ENCODE measurements at places on chromosomes 1 and 21. TPM values are rescaled to one million over a fixed set of nuclear protein-coding genes. Genes with fewer than 3 reads are reported as not detected.

DNA sequence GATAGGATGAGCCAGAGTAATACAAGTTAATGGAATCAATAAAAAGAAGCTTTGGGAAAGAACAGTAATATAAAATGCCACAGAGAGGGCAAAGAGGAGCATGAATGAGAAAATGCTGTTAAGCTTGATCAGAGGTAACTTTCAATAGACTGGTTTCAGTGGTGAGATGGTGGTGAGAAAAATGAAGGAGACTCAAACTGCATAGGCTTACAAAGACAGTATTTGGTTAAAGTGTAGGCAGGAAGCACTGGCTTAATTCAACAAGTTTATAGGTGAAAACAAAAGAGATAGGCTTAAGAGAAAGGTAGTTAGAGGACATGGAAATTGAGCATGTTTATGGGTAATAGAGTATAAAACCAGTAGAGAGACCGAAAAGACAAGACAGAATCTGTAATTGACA is 298.6 kb upstream of the ADAMTS5 start:
- DNase-seq, result no peak

- peak; percentile 90 for DNase-seq
Measured at GRCh38 chr1:219927956-219928790, at the start of gene SLC30A10. SLC30A10 (minus strand) TSS chr1:219928557; CDS start chr1:219928440, 117 bp downstream.

Gene S100A1
- polyA plus RNA-seq, result 2.8 TPM

Gene TIE1
- polyA plus RNA-seq, result 18.7 TPM

Gene NUDT4B
- polyA plus RNA-seq, result 3.8 TPM

Gene SLFNL1
- 0.85 TPM for polyA plus RNA-seq

Gene EPS8L3
- polyA plus RNA-seq, result 343 TPM

GRCh38 chr1:27455139-27455811 is 34.7 kb downstream of the WASF2 start:
- no peak for DNase-seq

DNA sequence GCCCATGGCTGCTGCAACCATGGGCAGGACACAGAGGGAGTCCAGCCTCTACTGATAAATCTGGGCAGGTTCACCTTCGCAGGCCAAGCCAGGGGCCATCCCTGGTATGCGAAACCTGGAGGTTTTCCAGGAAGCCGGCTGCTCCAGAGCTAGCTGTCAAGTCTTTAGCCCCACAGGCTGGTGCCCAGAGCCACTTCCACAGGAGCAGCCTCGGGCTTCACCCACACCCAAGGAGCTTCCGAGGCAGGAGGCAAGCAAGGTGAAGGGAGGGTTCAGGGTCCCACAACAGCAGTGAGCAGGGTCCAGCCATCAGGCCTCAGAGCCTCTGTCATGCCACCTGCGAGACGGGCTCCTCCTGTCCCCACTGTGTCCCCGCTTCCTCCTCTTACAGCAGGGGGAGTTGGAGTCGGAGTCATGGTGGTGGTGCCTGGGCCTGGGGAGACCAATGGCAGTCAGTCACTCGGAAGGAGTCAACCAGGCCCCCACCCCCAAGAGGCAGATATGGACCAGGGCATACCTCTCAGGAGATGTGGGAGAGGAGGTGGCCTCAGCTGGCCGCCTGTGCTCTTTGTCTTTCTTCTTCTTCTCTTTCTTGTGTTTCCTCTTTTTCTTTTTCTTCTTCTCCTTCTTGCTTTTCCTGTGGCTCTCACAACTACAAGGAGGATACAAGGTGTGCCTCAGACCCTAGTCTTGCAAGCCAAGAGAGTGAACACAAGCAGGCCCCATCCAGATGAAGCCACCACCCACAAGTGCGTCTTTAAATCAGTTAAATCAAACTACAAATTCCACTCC is 2.1 kb downstream of the C1orf35 start:
- no peak for DNase-seq

GRCh38 chr1:26996024-26996423 is 2.5 kb downstream of the TRNP1 start:
- no peak for DNase-seq

DNA sequence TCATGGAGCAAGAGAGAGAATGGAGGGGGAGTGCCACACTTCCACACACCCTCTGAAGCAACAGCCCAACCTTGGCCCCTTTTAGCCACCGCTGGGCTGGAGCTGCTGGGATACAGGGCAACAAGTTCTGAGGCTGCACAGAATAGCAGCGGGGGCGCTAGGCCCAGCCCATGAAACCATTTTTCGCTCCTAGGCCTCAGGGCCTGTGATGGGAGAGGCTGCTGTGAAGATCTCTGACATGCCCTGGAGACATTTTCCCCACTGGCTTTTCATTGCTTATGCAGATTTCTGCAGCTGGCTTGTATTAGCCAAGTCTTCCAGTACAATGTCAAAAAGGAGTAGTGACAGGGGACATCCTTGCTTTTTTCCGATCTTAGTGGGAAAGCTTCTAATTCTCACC is 202.3 kb upstream of the B3GALT2 start:
- no peak for DNase-seq

Gene PDE9A
- 19.8 TPM for polyA plus RNA-seq

DNA sequence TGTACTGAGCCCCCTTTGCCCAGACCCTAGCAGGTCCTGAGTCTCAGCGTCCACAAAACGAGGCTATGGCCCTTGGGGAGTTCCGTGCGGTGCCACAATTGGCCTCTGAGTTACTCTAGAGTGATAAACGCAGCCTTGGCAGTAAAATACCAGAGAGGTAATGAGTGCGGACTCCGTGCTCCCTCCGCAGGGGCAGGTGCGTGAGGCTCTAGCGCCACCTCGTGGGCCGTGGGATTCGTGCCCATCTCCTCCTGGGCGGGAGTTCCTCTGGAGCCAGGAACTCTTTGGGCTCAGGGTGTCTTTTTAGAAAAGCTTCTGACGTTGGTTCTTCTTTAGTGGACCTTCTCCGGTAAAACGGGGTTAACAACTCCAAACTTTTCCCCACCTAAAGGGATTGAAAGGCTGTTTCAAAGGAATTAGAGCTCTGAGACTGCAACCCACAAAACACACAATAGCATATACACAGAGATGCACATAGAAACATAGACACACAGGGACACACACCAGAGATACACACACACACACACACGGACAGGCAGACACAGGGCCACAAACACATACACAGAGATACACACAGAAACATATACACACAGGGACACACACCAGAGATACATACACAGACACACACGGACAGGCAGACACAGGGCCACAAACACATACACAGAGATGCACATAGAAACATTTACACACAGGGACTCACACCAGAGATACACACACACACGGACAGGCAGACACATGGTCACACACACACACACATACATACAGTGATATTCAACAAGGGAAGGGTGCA is 99.4 kb downstream of the KCNJ15 start:
- peak; percentile 50 for DNase-seq

Gene CYYR1
- 6.4 TPM for polyA plus RNA-seq

Gene DCDC2B
- polyA plus RNA-seq, result 0.54 TPM

- DNase-seq, result no peak
Measured at GRCh38 chr1:185080422-185080821, 35.1 kb downstream of the RNF2 start.

Gene MAP3K21
- 11.0 TPM for polyA plus RNA-seq

Gene CLDN14
- not detected for polyA plus RNA-seq

Gene RGS13
- polyA plus RNA-seq, result 2.3 TPM

- DNase-seq, result no peak
Measured at GRCh38 chr1:25697435-25698217, 81.0 kb downstream of the MAN1C1 start.

Gene FYB2
- polyA plus RNA-seq, result 10.8 TPM

- DNase-seq, result peak; percentile 77
Measured at GRCh38 chr1:14939527-14940284, 213.8 kb upstream of the TMEM51 start.

DNA sequence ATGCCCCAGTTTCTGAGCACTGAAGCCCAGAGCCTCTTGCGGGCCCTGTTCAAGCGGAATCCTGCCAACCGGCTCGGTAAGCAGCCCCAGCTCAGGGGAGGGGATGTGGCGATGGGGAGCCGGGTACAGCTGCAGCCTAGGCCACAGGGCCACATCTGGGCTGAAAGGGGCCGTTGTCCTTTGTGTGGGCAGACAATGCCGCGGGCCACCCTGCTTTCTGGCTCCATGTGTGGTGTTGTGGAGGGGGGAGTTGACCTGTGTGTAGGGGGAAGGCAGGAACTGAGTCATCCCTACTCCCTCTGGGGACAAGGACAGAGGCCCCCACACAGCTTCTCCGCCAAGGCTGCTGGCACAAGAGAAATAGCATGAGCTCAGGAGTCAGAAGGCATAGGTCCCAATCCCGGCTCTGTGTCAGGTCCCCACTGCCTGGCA is 26.0 kb downstream of the RPS6KA1 start:
- DNase-seq, result no peak

DNA sequence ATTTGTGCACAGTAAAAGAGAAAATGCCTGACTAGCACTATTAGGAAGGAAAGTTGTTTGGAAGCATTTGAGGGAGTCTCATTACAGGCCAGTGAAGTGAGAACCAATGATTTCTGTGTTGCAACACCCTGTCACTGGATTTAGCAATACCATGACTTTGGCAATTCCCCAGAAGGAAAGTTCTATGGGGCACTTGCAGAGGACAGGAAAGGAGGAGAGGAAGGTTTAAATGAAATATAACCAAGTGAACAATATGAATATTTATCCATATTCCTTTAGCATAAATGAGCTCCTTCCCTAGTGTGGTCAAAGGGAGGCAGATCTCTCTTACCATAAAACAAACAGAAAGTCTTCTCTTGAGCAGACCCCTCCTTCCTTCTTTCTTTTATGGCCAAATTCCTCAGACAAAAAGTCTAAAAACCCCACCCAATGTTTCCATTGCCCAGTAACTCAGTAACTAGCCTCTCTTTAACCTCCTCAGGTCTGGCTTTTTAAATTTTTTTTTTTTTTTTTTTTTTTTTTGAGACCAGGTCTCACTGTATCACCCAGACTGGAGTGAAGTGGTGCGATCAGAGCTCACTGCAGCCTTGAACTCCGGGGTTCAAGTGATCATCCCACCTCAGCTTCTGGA is 5.5 kb downstream of the TLR5 start:
- DNase-seq, result peak; percentile 64

Gene L1TD1
- 1.3 TPM for polyA plus RNA-seq

GRCh38 chr1:61670016-61670415 is 54.9 kb downstream of the TM2D1 start:
- DNase-seq, result no peak

- DNase-seq, result no peak
Measured at GRCh38 chr1:62304975-62305374, 14.3 kb downstream of the KANK4 start.

- DNase-seq, result no peak
Measured at GRCh38 chr1:113199760-113200455, 126.9 kb downstream of the LRIG2 start.

DNA sequence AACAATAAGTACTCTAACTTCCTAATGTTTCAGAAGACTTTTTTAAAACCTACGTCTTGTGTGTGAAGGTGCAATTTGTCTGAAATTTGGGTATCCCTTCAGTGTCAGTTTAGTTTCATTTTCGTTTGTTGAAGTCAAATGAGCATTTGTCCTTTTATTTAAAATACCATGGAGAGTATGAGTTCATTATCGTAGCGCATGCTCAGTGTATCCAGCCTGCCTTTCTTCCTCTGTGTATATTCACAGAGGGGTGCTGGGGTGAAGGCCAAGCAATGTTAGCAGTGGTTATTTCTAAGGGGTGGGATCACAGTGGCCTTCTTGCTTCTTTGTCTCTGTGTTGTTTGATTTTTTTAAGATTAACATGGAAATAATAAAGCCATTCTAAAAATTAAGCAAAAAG is 43.2 kb downstream of the CNN3 start:
- DNase-seq, result no peak

Gene OR2T35
- not detected for polyA plus RNA-seq

- DNase-seq, result peak; percentile 63
Measured at GRCh38 chr1:182786223-182786994, 3.2 kb upstream of the NPL start.

DNA sequence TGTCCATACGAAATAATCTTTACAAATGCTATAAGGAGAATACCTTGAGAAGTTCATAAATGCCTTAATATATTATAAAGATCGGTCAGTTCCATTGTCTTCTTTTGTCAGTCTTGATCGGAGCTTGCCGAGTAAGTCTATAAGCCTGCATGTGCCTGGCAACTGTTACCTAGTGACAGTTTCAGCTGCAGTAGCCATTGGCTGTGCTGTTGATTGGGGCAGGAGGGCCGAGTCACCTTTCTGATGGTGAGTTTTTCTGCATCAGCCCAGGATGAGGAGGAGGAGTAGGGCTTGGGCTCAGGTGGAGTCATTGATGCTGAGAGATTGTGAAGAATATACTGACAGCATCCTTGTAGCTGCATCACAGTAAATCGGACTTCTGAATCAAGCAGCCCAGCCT is 1.9 kb upstream of the GPR52 start:
- no peak for DNase-seq

- DNase-seq, result no peak
Measured at GRCh38 chr1:37034121-37035013, at the start of gene GRIK3. GRIK3 (minus strand) TSS chr1:37034515; CDS start chr1:37034108, 407 bp downstream.

- DNase-seq, result no peak
Measured at GRCh38 chr1:64701071-64701470, 43.8 kb upstream of the RAVER2 start.

- DNase-seq, result no peak
Measured at GRCh38 chr1:230169454-230170152, 102.6 kb downstream of the GALNT2 start.

DNA sequence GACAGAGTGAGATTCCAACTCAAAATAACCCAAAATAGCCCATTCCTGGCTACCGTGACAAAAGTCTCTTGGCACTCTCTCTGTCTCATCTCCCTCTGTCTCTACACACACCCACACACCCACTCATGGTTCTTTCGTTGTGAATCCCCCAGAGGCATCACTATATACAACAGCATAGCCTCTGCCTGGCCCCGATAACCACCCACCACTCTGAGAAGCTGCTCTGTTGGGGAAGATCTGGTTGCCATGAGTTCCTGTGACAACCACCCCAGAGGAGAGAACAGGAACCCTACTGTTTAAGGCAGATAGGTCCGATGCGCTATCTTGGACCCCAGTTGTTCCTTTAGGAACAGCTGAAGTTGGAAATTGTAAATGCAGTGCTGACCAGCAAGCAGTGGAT is 70.4 kb upstream of the LYST start:
- no peak for DNase-seq

- DNase-seq, result no peak
Measured at GRCh38 chr21:22192766-22193165, 1194.6 kb downstream of the NCAM2 start.

DNA sequence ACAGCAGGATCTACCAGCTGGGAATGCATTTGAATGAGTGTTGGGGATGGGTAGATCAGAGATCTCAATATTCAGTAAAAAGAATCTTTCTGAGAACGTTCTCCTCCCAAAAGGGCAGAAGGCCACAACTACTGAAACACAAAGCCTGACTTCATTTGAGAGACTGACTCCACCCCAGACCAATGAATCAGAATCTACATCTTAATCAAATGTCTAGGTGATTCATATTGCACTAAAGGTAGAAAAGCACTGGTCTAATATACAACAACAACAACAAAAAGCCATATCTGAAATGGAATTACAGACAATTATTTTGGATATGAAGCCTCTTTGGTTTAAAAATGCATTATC is 123.9 kb downstream of the SMYD3 start:
- DNase-seq, result no peak

Gene LRRC71
- polyA plus RNA-seq, result 0.28 TPM

DNA sequence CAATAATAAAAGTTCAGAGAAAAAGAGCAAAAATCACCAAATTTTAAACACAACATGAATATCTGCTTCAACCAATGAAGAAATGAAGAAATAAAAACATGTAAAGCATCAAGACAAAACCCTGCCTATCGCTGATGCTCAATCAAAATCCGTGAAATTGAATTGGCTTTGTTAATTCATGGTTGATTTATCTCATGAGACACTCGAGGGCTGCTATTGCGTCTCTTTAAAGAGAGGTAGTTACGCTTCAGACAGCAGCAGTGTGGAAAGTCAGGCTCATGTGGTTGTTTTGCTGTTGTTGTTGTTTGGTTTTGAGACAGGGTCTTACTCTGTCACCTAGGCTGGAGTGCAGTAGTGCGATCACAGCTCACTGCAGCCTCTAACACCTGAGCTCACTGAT is 65.5 kb upstream of the RGS7 start:
- DNase-seq, result no peak
